ENCODE measurements at places on chromosomes 3 and 15.

DNA sequence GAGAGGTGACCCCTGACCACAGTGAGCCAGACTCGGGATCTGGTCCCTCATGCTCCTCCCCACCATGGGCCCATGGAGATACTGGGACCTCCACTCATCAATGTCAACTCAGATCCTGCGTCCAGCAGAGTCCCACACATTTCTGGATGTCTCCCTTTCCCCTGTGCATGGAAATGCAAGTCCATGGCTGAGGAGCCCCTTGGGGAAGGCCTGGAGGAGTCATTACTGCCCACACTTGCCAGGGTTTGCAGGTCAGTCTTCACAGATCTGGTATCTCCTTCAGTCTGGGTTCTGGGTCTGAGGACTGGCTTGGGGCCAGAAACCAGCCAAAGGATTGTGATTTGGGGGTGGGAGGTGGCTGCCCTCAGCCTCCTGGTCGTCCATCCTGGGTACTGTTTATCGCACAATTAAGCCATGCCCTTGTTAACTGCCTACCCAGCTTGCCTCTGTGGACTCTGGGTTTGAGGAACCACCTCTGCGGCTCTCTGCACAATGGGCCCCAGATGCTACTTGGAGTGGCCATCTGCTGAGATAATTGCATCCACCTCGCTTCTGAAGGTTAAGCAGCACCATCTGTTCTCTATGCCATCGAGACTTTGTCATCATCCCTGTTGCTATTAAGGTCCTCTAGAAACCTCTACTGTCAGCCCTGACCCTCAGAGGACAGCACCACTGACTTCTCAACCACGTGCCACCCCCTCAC is 49.9 kb upstream of the KLF13 start:
- DNase-seq = no peak

- DNase-seq = no peak
Measured at GRCh38 chr3:194536871-194537637, 50.3 kb upstream of the ATP13A3 start.

DNA sequence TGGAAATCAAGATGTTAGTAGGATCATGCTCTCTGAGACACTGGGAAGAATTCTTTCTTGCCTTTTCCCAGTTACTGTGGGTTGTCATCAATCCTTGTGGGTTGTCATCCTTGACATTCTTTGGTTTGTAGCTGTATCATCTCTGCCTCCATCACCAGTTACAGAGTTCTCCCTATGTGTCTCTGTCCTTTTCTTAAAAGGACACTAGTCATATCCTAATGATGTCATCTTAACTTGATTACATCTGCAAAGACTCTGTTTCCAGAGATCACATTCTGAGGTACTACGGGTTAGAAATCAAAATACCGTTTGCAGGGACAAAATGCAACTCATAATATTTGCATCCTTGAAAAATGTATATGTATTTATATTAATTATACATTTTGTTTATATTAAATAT is 500.4 kb downstream of the ZBBX start:
- no peak for DNase-seq

GRCh38 chr3:124895756-124896155 is 8.6 kb upstream of the ITGB5 start:
- no peak for DNase-seq

DNA sequence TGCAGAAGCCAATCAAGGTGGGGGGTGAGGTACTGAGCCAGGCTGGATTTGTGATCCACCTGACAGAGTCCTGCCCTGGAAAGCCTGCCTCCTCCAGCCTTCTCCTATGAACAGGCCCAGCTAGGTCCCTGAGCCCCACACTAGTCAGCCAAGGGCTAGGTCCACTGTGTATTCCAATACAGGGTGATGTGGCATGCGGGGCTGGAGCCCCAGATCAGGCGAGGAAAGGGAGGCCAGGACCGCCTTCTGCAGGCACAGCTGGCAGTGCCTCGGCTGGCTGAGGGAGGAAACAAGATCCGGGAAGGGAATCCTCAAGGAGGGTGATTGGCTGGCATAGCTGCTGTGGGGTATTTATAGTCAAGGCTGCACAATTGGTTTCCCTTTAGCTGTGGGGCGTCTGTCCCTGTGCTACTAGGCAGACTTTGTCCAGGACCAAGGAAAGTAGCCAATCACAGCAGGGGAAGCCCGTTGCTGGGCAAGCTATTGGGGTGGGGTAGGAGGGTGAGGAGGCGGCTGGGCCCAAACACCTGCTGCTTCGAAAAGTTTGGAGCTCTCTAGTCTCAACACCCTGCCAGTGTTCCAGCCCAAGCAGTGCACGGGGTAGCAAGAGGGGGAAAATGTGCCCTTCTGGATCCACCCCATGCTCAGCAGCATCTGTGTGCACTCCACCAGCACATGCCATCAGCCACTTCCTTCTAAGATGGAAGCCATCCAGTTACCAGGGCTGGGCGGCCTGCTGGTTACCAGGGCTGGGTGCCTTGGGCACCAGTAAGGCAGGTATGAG is 5.9 kb downstream of the KY start:
- no peak for DNase-seq

DNA sequence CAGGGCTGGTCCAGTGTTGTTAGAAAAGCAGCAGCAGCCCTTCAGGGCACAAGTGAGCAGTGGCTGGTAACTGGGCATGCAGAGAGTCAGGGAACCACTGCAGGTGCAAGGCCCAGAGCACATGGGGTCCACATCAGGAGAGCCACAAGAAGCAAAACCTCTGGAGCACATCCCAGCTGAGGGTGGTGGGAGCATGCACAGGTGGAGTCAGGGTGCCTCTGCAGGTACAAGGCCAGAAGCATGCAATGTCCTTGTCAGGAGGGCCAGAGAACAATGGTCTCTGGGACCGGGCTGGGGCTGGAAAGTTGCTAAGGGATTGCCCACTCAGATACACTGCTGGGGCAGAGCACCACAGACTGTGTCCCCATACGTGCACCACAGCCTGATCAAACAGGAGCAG is 226.1 kb upstream of the UBE2E2 start:
- no peak for DNase-seq

- DNase-seq = no peak
Measured at GRCh38 chr3:42042747-42043098, 48.4 kb upstream of the TRAK1 start.

DNA sequence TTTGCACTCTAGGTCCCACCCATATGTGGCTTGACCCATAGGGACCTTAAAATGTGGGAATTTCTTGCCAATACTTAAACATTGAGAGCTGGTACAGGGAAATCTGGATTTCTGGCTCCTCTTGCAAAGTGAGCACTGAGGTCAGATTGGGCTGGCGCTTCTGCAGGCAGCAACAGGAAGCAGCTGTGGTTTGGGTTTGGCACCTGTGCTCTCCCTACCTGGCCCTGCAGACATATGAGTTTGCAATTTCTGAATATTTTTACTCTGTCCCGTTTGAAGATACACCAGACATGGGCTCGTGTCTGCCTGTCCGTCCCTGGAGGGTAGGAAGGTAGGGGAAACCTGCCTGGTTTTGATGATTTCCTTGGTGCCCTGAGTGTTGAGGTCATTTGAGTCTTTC is 74.8 kb upstream of the SEC13 start:
- no peak for DNase-seq

DNA sequence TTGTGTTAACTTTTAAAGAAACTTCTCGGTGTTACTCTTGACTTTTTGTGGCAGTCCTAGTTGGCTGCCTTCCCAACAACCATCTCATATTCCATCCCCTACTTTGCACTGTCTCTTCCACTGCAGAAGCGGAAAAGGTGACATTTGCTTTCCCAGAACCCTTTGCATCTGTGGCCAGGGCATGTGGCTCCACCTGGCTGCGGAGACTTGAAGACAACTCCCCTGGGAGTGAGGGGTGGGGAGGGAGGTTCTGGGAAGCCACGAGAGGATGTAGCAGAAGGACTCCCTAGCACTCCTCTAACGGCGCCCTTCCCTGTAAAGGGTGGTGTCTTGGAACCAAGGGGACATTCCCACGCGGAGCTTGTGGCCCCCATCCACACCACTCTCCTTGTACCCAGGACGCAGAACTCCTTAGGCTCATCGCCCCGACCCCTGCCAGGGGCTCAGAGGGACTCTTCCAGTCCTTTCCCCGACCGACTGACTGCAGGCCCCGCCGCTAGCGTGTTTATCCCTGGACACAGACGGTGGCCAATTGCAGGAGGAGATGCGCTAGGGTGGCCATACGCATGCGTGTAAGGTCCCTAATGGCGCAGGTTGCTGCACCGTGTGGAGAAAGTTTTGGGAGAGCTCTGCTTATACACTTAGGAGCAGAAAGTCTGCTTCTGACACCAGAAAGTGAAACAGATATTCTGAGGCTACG is 33.2 kb upstream of the SECISBP2L start:
- DNase-seq = no peak

DNA sequence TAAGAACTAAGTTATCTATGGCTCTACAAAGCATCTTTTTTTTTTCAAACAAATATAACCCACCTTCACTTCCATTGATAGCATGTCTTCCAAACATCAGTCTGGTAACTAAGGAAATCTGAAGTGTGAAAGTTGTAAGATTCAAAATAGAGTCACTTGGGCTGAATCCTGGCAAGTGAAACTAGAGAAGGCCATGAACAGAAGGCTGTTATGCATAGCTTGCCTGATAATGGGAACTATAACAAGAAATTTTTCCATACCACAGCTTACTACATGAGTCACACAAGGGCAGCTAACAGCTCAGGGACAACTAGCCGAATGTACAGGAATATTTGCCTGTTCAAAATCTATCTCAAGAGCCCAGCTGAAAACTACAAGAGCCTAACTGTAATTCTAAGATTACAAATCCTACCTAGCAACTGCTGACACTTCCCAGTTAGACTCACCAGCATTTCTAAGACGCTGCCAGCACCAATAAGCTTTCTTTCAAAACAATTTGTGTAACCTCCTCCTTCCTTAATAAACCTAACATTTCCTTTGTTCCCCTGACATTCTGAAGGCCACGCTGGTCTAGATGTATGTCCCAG is 1066.5 kb downstream of the PLOD2 start:
- DNase-seq = peak; percentile 4
